ENCODE measurements at places on chromosomes 1 and 21.

DNA sequence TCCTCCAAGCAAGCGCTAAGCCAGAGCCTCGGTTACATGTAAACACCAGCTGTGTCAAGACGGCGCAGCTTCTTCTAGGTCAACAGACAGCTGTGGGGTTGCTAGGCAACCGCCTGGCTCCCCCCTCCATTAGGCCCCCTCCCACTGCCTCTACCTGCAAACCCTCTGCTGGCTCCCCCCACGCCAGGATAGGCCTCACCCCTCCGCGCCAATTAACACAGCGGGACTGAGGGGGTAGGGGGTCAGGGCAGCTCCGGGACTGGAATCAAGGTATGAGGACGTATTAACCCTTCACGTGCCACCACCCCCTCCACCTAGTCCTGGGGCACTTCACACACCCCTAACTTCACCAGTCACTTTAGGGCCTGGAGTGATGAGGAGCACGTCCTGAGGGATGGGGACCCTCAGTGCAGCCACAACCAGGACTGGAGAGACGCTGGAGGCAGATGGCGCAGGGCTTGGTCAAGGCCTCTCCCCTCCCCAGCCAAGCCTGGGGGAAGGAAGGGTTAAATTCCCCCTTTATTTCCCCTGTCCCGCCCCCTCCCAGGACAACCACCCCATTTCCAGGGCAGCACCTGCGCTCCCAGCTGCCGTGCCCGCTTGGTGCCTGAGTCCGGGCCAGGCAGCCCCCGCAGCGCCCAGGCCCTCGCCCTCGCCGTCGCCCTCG lies 37.4 kb upstream of the WASF2 start:
- H3K4me1 ChIP-seq: peaks cover 45% of the 10 kb centered on the region
- H3K27ac ChIP-seq: peak overlapping the region; percentile 79
- peaks cover 12% of the 10 kb centered on the region for H3K36me3 ChIP-seq
- no peaks in the 10 kb centered on the region for H3K27me3 ChIP-seq
- DNase-seq: peak; percentile 49

- H3K4me3 ChIP-seq: no peak overlapping the region
- no peaks in the 10 kb centered on the region for H3K4me1 ChIP-seq
- no peaks in the 10 kb centered on the region for H3K36me3 ChIP-seq
- H3K27me3 ChIP-seq: peaks cover 3% of the 10 kb centered on the region
- no peak overlapping the region for H3K27ac ChIP-seq
Observed at GRCh38 chr1:2882966-2883696, 81.6 kb upstream of the TTC34 start.

DNA sequence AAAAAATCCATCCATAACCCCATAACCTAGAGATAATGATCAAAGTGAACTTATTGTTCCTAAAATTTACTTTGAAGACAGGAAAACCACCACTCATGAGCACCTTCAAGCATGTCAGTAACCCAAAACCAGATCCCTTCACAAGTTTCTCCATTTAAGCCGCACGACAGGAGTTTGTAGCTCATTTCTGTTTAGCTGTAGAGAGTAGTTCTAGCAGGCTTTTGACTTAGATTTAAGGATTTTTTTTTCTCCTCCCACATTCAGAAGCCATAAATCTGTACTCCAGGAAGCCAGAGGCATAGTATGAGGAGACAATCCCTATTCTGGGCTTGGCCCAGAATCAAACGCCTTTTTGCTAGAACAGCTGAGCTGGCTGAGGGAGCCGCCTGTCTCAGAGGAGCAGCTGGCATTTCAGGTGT lies 25.6 kb downstream of the TOMM20 start:
- H3K27me3 ChIP-seq: peaks cover 16% of the 10 kb centered on the region
- H3K36me3 ChIP-seq: peaks cover 18% of the 10 kb centered on the region
- H3K27ac ChIP-seq: no peak overlapping the region

DNA sequence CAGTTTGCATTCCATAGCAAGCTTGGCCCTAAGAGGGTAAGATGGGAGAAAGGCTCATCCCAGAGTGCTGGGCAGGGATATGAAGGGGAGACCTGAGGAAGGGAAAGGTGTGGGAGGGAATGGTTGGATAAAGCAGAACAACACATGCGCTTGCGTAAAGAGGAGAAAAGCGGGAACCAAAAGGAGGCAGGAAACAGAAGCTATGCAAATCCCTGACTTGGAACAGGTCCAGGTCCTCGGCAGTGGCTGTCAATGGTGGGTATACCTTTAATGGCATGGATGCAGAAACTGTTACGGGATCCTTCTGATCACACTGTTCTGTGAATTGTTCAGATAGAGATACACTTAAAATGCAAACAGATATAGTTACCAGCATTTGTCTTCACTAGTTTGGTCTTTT lies 455.6 kb downstream of the SIPA1L2 start:
- no peak overlapping the region for H3K4me3 ChIP-seq
- no peak overlapping the region for H3K27ac ChIP-seq
- no peaks in the 10 kb centered on the region for H3K36me3 ChIP-seq
- peaks cover 8% of the 10 kb centered on the region for H3K4me1 ChIP-seq
- no peak for DNase-seq

GRCh38 chr21:41217671-41218385 lies 49.9 kb downstream of the BACE2 start:
- no peak for DNase-seq
- H3K36me3 ChIP-seq: no peaks in the 10 kb centered on the region
- H3K4me1 ChIP-seq: peaks cover 4% of the 10 kb centered on the region

GRCh38 chr1:28244549-28245251 lies 8.8 kb downstream of the ATP5IF1 start:
- H3K4me3 ChIP-seq: peak overlapping the region; percentile 60
- peaks cover 2% of the 10 kb centered on the region for H3K36me3 ChIP-seq
- peak overlapping the region; percentile 88 for H3K27ac ChIP-seq
- no peak for DNase-seq

- H3K36me3 ChIP-seq: no peaks in the 10 kb centered on the region
- no peaks in the 10 kb centered on the region for H3K4me1 ChIP-seq
- no peaks in the 10 kb centered on the region for H3K27me3 ChIP-seq
- no peak for DNase-seq
Observed at GRCh38 chr1:228871314-228872061, 136.2 kb downstream of the RHOU start.

DNA sequence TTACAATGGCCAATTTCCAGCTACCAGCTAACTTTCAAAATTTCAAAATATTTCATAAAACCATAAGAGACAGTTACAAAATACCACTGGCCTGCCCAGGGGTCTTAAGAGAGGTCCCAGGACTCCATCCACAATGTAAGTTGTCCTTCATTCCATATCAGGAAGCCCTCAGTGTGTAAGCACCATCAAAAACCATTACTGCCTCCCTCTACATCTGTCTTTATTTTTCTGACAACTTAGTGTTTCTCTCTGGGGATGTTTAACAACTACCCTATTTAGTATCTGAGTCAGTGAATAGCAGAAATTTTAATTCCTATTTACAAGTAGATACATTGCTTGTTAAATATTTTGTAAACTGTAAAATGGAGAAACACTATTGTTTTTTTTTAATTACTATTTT lies 339.3 kb upstream of the ADAMTS5 start:
- H3K4me3 ChIP-seq: no peak overlapping the region
- no peak for DNase-seq
- H3K27ac ChIP-seq: no peak overlapping the region
- H3K4me1 ChIP-seq: no peaks in the 10 kb centered on the region

DNA sequence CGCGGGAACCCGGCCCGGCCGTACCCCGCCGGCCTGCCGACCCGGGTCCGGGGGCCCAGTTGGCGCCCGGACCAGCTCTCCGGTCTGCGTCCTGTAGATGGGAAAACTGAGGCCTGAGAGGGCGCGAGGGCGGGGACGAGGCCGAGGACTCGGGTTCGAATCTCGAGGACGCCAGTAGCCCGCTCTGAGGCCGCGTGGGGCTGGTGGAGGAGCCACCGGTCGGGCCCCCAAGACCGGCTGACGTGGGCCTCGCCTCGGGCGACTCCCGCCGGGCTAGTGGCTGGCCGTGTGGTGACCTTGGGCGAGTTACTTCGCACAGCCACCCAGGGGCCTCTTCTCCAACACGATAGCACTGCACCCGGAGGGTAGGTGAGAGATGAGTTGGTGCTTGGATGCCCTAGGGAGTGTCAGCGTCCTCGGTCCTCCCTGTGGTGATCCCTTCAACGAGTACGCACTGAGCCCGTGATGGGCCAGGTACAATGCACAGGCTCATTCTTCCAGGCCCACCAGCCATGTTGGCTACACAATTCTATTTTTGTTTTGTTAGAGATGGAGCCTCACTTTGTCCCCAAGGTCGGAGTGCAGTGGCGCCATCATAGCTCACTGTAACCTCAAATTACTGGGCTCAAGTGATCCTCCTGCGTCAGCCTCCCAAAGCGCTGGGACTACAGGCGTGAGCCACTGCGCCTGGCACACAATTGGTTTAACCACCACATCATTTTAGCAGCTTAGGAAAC lies 404 bp upstream of the SCMH1 start:
- H3K27me3 ChIP-seq: peaks cover 13% of the 10 kb centered on the region
- DNase-seq: no peak
- H3K36me3 ChIP-seq: peaks cover 1% of the 10 kb centered on the region
- peak overlapping the region; percentile 77 for H3K4me3 ChIP-seq

DNA sequence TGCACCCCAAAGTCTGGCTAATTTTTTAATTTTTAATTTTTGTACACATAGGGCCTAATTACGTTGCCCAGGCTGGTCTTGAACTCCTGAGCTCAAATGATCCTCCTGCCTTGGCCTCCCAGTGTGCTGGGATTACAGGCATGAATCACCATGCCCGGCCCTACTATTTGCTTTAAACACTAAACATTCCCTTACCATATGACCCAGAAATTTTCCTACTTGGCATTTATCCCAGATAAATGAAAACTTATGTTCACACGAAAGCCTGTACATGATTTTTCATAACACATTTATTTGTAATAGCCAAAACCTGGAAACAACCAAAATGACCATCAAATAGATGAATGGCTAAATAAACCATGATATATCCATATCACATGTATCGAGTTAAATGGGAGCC lies 35.8 kb downstream of the NDUFS5 start:
- no peak overlapping the region for H3K27ac ChIP-seq
- H3K27me3 ChIP-seq: no peaks in the 10 kb centered on the region
- H3K36me3 ChIP-seq: no peaks in the 10 kb centered on the region

- H3K4me3 ChIP-seq: no peak overlapping the region
- peaks cover 3% of the 10 kb centered on the region for H3K4me1 ChIP-seq
- no peak overlapping the region for H3K27ac ChIP-seq
- H3K36me3 ChIP-seq: peaks cover 2% of the 10 kb centered on the region
- H3K27me3 ChIP-seq: no peaks in the 10 kb centered on the region
Observed at GRCh38 chr1:2091611-2092604, 41.7 kb downstream of the PRKCZ start.

GRCh38 chr1:211870156-211870555 lies 39.6 kb upstream of the LPGAT1 start:
- H3K27me3 ChIP-seq: peaks cover 7% of the 10 kb centered on the region
- peaks cover 3% of the 10 kb centered on the region for H3K36me3 ChIP-seq
- no peak overlapping the region for H3K4me3 ChIP-seq
- DNase-seq: no peak

- no peaks in the 10 kb centered on the region for H3K4me1 ChIP-seq
- H3K36me3 ChIP-seq: no peaks in the 10 kb centered on the region
Observed at GRCh38 chr1:242824435-242824834, 299.9 kb upstream of the PLD5 start.

DNA sequence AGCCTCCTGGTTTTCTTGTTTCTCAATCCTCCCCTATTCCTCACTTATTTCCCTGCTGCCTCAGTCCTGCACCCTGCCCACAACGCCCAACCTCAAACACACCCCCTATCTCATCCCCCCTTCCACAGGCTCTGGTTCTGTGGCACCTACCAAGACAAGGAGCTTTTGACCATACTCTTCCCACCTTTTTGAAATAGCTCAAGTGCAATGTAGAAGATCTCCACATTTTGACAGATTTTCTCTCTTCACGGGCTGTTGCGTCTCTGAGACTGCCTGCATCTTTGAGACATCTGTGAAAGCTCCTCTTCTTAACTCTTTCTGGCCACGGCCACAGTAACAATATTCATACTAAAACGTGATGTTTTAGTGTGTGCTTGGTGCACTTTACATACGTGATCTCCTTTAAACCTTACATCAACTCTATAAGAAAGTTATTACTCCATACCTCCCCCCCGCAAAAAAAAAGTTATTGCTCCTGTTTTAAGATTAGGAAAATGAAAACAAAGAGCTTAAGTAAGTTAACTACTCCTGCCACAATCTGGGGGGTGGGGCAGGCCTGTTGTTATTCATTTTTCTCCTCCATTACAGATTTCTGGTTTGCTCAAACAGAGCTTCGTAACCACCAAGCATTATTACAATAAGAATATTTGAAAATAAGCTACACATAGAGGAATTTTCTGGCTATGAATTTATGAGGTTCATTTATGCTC lies 1.8 kb upstream of the SERBP1 start:
- H3K27me3 ChIP-seq: peaks cover 5% of the 10 kb centered on the region
- no peak for DNase-seq
- H3K4me1 ChIP-seq: peaks cover 35% of the 10 kb centered on the region
- peak overlapping the region; percentile 99 for H3K27ac ChIP-seq
- peaks cover 44% of the 10 kb centered on the region for H3K36me3 ChIP-seq

DNA sequence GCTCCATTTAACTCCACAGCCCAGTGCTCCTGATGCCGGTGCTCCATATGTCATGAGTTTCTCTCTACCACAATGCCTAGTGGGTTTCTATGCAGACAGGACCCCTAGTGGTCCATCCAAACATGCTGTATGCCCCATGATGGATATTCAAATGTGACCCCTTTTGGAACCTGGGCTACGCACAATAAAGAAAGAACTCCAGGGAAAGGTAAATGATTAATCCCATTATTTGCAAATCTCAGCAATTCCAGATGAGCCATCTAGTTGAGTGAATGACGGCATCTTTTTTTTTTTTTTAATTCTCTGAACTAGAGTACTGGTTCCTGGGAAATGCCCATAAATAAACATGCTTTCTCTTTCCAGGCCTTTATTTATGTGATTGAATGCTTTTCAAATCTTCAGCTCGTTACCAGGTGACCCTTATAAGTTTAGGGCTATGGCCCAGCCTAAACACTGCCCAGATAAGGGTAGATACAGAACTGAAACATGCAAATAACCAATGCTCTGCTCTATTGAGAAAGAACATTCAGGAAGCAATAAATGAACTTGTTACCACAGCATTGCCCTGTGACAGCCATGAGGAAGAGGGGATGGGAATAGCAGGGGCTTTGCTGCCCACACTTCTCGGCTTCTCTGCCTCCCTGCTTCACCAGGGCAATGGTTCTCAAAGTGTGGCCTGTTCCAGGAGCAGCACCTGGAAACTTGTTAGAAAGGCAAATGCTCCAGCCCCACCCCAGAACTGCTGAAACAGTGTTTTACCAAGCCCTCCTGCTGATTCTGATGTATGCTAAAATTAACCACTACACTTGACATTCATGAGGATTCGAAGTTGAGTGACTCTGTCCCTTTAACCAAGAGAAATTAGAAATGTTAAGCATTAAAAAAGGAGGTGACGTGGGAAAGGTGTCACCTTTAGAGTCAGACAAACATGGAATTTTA lies 151.7 kb downstream of the SEC16B start:
- no peak for DNase-seq
- peaks cover 4% of the 10 kb centered on the region for H3K27me3 ChIP-seq
- no peak overlapping the region for H3K4me3 ChIP-seq
- H3K36me3 ChIP-seq: no peaks in the 10 kb centered on the region
